ENCODE measurements at places on chromosomes 3 and 15. TPM values are rescaled to one million over a fixed set of nuclear protein-coding genes. Genes with fewer than 3 reads are reported as not detected.

DNA sequence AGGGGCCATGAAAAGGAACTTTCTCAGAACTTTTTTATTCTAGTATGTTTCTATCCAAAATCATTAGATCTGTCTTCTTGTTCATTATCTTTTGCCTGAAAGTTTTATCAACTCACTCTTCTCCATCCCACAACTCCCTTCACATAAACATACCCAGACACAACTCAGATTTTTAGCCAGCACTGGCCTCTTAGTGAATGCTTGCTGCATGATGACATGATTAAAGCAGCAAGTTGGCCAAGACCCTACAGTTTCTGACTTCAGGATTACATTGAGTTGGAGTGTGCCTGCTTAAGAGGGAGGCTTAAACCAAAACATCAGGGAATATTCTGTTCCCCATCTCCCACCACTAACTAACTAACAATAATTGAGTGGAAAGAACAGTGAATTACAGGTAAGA lies 38.1 kb downstream of the PLSCR2 start:
- no peak for DNase-seq

DNA sequence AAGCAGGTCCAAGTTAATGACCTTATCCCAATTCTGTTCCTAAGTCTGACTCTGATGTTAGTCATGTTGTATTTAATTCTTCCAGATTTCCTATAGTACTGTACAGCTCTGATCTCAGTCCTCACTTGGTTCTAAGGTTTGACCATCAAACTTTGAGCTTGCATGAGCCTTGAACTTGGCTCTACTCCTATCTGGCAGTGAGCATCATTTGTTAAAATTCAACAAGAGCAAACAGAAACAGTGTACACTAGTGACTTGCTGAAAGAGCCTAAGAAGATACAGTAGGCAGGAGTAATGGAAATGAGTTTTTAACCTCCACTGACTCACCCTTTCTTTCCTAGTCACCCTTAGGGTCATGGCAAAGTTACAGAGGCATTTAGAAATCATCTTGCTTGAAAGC lies 451.1 kb upstream of the TPRG1 start:
- DNase-seq: no peak

GRCh38 chr3:126908752-126909275 lies 74.1 kb upstream of the PLXNA1 start:
- peak; percentile 90 for DNase-seq

DNA sequence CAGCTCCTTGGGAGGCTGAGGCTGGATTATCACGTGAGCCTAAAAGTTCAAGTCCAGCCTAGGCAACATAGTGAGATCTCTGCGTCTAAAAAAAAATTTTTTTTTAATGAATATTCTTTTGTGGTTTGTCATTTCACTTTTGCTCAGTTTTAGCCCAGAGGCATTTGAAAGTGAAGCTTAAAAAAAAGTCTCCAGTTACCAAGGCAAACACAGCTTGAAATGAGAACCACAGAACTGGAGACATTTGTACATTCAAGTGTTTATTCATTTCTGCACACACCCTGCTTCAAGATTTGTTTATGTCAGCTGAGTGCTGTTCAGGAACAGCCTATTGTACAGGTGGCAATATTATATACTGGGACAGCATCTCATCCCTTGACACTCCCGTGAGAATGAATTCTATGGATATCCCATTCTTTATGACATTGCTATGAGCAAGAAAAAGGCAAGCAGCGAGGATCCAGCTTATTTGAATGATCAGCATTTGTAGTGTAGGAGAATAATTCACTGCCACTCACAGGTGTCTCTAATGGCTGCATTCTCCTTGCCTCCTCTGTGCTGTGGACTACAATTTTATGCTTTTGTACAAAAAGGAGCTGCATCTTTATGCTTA lies 444.8 kb upstream of the GRM7 start:
- no peak for DNase-seq

- no peak for DNase-seq
Measured at GRCh38 chr3:152400887-152401286, 132.2 kb downstream of the MBNL1 start.

DNA sequence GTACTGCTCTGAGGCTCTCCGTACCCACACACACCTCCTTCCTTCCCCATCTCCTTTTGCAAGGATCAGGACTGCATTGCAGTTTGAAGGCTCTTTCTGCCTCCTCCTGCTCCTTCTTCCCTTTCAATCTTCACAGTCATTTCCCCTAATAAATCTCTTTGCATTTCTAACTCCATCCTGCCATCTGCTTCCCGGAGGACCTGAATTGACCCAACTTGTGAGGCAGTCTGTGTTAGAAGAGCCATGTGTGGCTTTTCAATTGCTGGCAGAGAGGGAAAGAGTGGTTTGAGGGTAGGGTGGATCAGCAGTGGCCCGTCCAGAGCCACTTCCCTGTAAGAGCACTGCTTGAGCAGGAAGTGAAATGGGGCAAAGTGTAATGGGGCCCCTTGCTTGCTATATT lies 35.8 kb downstream of the ANAPC13 start:
- DNase-seq: no peak

DNA sequence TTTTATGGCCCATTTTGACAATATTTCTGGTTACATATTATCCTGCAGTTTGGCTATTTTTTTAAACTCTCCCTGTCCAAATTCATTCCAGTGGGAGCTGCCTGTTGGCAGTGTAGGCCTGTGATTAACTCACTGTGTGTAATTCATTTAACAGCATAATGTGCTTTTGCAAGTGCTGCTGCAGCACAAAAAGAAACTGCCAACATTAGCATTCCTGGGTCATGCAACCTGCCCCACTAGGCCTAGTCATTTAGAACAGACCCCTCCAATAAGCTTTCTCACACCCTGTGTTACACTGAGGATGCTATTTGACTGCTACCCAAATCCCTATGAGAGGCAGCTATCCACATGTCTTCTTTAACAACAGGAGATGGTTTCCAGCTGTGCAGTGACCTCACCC lies 251.2 kb upstream of the UBE2E2 start:
- no peak for DNase-seq

DNA sequence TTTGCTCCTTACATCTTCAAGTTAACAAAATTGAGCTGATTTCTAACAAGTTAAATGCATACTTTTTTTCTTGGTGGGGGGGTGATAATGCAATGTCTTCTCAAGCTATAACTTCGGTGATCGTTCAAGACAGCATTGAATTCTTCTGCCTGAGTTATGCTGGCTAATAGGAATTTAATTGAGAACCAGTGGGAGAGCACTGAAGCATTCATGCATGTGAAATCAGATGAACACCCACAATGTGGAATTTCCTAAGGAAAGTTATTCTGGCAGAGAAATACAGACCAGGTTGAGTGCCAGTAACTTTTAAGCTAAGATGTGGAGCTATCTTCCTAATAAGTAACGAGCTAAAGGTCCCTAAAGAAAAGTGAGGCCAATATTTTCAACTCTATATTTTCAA lies 3.0 kb downstream of the SPATA16 start:
- no peak for DNase-seq

- DNase-seq: no peak
Measured at GRCh38 chr3:168087539-168087938, 8.2 kb downstream of the GOLIM4 start.

- DNase-seq: no peak
Measured at GRCh38 chr3:181717549-181718171, 5.9 kb downstream of the SOX2 start.

- no peak for DNase-seq
Measured at GRCh38 chr15:72112116-72112515, 5.8 kb downstream of the MYO9A start.

DNA sequence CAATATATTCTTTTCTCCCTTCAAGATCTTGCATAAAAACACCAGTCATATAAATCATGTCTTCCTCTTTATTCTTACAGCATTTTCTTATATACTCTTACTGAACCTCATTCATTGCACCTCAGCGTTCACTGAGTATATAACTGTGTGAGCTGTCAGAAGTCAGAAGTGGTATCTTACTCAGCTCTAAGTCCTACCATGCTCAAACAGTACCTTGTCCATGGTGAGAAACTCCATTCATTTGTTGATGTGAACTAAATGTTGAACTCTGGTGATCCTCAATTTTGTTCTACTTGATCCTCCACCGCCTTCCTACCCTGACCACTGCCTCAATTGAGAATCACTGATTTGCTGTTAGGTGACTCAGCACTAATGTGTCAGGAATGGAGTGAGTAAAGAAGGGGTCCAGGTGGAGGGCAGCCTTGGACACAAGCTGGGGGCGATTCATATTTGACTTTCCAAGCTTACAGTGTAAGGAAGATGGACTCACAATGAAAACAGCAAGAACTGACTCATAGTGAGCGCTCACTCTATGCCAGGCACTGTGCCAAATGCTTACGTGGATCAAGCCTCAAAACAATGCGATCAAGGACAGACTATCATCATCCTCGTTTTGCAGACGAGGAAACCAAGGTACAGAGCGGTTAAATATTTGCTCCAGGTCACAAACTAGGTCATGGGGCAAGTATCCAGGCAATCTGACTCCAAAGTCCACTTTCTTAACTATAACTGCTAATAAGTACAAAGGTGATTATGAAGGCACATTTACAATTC lies 13.5 kb upstream of the ZFYVE19 start:
- DNase-seq: peak; percentile 73

- no peak for DNase-seq
Measured at GRCh38 chr3:38549082-38549481, 52.9 kb downstream of the EXOG start.

DNA sequence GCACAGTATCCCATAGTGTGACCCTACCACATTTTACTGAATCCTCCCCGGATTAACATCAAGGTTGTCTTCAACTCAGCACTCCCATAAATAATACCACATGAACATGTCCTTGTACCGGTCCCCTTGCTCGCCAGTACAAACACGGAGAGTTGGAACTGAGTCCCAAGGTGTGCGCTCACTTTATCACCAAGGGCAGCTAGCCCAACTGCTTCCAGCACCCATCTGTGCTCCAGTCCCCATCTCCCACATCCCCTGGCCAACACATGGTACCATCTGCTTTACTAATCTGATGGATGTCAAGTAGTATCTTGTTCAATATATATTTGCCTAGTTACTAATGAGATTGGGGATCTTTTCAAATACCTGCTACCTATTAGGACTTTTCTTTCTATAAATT lies 64.7 kb downstream of the ISG20 start:
- no peak for DNase-seq

DNA sequence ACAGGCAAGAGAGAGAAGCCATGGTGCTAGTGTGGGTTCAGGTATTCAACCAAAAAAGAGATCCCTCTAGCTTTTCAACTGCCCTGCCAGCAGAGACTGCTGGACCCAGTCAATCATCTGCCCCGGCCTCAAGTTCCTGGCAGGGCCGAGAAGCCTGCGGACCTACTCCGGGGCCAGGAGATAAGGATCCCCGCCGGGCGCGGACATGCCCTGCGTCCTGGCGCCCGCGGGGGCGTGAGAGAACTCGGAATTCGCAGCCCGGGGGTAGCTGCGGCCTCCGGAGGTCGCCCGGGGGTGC lies 821 bp upstream of the MAGI1 start:
- DNase-seq: no peak

DNA sequence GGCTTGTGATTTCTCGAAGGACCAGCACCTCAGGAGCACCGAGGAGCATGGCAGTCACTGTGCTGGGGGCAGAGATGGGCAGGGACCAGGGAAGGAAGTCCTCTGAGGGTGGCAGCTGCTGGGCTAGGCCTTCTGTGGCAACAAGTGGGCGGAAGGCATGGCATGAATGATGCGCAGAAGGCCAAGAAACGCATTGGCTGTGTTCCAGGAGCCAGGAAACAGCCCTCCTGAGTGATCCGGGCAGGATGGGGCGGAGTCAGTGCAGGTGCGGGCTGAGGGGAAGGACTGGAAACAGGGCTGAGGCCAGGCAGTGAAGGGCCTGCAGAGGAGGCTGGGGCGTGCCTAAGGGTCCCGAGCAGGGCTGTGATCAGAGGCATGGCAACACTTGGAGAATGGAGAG lies 23.6 kb downstream of the MRPS11 start:
- no peak for DNase-seq

GRCh38 chr3:120428924-120429323 lies 21.9 kb downstream of the FSTL1 start:
- no peak for DNase-seq

GRCh38 chr15:48145923-48146322 lies 25.1 kb downstream of the SLC24A5 start:
- DNase-seq: no peak

GRCh38 chr3:53670721-53671120 lies 175.5 kb downstream of the CHDH start:
- DNase-seq: no peak

- DNase-seq: no peak
Measured at GRCh38 chr15:99734575-99734974, 1.3 kb upstream of the LYSMD4 start.

GRCh38 chr3:22115581-22115980 lies 364.6 kb upstream of the ZNF385D start:
- DNase-seq: no peak

DNA sequence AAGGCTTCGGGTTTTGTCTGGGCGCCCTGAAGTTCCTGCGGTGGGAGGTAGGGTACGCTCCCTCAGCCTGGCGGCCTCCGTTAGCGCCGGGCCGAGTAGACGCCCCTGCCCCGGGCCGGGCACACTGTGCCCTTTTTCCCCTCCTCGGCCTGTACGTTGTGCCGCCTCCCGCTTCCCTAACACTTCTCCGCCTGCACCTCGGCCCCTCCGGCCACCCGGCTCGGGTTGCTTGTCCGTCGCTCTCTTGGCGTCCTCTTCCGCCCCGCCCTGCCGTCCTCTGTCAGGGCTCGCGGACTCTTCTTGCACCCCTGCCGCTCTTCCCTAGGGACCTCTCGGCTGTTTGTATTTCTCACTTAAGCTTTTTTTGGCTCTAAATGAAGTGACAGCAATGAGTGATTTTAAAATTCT lies 384 bp downstream of the KNL1 start:
- peak; percentile 37 for DNase-seq

- peak; percentile 8 for DNase-seq
Measured at GRCh38 chr3:43104660-43105595, 951 bp downstream of the POMGNT2 start.

DNA sequence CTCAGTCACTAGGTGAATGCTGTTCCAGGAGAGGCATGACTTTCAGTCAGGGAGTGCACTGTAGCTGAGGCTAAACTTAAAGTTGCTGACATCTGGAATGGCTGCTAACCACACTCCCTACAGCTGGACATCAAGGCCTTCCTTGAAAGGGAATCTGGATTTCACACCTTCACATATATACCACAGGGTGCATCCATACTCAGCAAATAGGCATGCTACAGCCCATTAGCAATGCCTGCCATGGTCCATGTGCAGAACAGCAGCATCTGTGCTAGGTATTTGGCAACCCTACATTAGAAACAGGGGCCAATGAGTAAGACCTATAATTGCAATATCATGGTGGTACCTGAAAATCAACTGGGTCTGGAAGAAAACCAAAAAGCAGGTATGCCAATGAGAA lies 74.8 kb downstream of the SNTN start:
- DNase-seq: no peak

GRCh38 chr3:58027704-58028317 lies 19.6 kb downstream of the FLNB start:
- DNase-seq: no peak

The CCR2 gene
- total RNA-seq: not detected

The APOD gene
- not detected for total RNA-seq

The DAZL gene
- total RNA-seq: not detected

The EXD1 gene
- total RNA-seq: 0.70 TPM

The SRP14 gene
- total RNA-seq: 196 TPM

The FETUB gene
- not detected for total RNA-seq

The FAM107A gene
- not detected for total RNA-seq

The ASB14 gene
- total RNA-seq: not detected

The TRA2B gene
- total RNA-seq: 117 TPM

The ZNF660 gene
- 1.0 TPM for total RNA-seq

The GOLGA6B gene
- 0.22 TPM for total RNA-seq

The SERINC4 gene
- total RNA-seq: 0.46 TPM

The GUCA1C gene
- not detected for total RNA-seq

The C3orf49 gene
- total RNA-seq: not detected
